ENCODE measurements at places on chromosomes 2 and 18. TPM values are rescaled to one million over a fixed set of nuclear protein-coding genes. Genes with fewer than 3 reads are reported as not detected.

Gene NR4A2
- total RNA-seq: 10.0 TPM

Gene CYP1B1
- 4.3 TPM for total RNA-seq

- H3K36me3 ChIP-seq: no peaks in the 10 kb centered on the region
- H3K4me1 ChIP-seq: peaks cover 4% of the 10 kb centered on the region
- H3K27ac ChIP-seq: no peak overlapping the region
- H3K4me3 ChIP-seq: no peak overlapping the region
Measured at GRCh38 chr2:190379249-190379964, 28.7 kb upstream of the MFSD6 start.

GRCh38 chr2:156585457-156585856 lies 149.3 kb downstream of the GPD2 start:
- peaks cover 9% of the 10 kb centered on the region for H3K4me1 ChIP-seq
- no peaks in the 10 kb centered on the region for H3K27me3 ChIP-seq
- peaks cover 4% of the 10 kb centered on the region for H3K36me3 ChIP-seq
- no peak overlapping the region for H3K4me3 ChIP-seq

Gene ZDBF2
- total RNA-seq: 7.8 TPM

GRCh38 chr18:6362559-6363129 lies 52.1 kb downstream of the L3MBTL4 start:
- H3K4me3 ChIP-seq: no peak overlapping the region
- H3K4me1 ChIP-seq: no peaks in the 10 kb centered on the region
- DNase-seq: no peak

Gene TGIF1
- 45.9 TPM for total RNA-seq

DNA sequence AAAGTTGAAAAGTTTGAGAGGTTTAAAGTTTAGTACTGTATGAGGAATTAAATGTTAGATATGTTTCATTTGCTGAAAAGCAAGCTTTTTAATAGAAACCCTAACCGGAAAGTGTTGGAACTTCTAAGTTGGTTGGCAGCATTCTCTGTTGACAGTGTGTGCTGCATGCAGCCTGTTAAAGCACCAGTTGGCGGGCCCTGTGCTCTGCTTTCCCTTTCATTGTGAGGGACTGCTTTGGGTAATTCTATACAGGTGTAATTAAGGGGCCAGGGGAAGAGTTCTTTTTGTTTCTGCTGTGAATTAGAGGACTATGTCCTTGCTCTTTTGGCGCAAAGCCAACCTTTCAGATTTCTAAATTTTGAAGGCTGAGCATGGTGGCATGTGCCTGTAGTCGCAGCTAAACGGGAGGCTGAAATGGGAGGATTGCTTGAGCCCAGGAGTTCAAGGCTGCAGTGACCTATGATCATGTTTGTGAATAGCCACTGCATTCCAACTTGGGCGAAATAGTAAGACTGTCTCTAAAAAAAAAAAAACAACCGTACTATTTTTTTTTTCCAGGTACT lies 20.1 kb downstream of the PLEKHB2 start:
- no peak overlapping the region for H3K4me3 ChIP-seq
- H3K36me3 ChIP-seq: peaks cover 53% of the 10 kb centered on the region
- no peaks in the 10 kb centered on the region for H3K27me3 ChIP-seq
- no peaks in the 10 kb centered on the region for H3K4me1 ChIP-seq
- no peak for DNase-seq

DNA sequence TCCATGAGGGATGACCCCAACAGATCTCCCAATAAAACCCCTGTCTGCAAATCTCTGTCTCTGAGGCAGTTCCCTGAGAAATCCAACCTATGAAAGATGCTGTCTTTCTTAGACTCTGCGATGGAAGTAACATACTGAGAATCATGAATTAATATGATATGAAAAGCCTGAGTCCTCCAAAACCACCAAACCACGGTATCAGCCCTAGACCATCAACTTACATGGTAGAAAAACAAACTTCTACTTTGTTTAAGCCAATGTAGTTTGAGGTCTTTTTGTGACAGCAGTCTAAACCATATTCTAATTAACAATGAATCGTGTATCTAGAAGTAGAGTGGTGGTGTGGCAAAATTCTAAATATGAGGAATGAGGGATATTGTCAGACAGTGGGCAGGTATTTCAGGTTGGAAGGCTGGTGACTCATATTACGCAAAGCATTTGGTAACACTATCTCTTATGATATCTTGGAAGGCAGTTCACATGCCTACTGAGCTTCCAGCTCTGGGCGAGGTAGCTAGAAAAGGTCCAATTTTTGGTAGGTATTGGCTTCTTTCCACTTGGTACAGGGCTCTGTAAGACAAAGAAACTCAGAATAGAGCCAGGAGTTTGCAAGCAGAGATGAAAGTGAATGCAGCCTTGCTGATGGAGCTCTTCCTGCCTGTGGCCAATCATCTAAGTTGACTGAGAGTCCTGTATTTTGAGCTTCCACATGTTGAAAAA lies 215.8 kb downstream of the ZFP36L2 start:
- peaks cover 1% of the 10 kb centered on the region for H3K36me3 ChIP-seq
- H3K27ac ChIP-seq: no peak overlapping the region
- DNase-seq: no peak
- H3K27me3 ChIP-seq: peaks cover 5% of the 10 kb centered on the region
- H3K4me1 ChIP-seq: no peaks in the 10 kb centered on the region

DNA sequence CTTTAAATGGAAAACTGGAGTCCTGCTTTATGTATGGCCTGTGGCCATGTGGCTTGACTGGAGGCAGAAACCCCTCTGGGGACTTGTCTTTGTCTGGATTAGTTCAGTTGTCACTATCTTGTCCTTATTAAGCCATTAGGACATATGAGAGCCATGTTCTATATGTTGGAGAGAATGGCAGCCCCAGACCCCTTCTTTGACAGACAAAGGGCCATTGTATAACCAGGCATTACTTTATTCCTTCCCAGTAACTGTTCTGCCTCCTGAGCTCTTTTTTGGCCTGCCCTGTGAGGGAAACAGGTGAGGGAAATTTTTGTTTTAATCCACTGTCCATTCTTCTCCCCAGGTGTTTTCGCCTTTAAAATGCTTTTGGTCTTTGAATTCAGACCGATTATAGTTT lies 43.3 kb downstream of the FSHR start:
- H3K4me1 ChIP-seq: no peaks in the 10 kb centered on the region
- DNase-seq: no peak

Data from activated CD4-positive, alpha-beta memory T cell treated with anti-CD3 and anti-CD28 coated beads for 36 hours (primary cell).